ENCODE measurements at places on chromosomes 13 and 19.

DNA sequence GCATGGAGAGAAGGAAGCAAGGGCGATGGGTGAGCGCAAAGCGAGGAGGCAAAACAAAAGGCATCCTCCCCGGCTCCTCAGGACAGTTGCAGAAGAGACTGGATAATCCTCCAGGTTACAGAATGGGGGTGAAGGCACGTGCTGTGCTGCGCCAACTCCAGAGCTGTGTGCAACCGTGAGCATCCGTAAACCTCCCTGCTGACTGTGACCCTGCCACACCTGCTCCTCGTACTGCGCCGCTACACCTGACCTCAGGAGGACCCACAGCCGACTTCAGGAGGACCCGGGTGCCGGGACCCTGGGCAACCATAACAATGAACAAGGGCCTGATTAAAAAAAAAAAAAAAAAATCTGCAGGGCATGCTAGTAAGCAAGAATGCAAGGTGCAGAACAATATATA is 68.7 kb downstream of the SLC7A1 start:
- no peak for DNase-seq

- DNase-seq, result no peak
Measured at GRCh38 chr19:47503826-47504150, 11.1 kb downstream of the NAPA start.

DNA sequence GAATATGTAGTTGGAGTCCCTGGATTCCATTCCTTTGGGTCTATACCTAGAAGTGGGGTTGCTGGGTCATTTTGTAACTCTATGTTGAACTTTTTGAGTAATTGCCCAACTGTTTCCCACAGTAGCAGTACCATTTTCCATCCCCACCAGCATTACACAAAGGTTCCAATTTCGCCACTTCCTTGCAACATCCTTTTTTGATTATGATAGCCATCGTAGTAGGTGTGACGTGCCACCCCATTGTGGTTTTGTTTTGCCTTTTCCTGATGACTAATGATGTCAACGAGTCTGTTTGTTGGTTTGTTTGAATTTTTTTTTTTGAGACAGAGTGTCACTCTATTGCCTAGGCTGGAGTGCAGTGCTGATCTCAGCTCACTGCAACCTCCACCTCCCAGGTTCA is 3.3 kb upstream of the PEX11G start:
- DNase-seq, result no peak

GRCh38 chr19:50434525-50434924 is 1.8 kb downstream of the MYBPC2 start:
- DNase-seq, result no peak

- no peak for DNase-seq
Measured at GRCh38 chr19:52734331-52734892, 432 bp downstream of the ZNF611 start.

DNA sequence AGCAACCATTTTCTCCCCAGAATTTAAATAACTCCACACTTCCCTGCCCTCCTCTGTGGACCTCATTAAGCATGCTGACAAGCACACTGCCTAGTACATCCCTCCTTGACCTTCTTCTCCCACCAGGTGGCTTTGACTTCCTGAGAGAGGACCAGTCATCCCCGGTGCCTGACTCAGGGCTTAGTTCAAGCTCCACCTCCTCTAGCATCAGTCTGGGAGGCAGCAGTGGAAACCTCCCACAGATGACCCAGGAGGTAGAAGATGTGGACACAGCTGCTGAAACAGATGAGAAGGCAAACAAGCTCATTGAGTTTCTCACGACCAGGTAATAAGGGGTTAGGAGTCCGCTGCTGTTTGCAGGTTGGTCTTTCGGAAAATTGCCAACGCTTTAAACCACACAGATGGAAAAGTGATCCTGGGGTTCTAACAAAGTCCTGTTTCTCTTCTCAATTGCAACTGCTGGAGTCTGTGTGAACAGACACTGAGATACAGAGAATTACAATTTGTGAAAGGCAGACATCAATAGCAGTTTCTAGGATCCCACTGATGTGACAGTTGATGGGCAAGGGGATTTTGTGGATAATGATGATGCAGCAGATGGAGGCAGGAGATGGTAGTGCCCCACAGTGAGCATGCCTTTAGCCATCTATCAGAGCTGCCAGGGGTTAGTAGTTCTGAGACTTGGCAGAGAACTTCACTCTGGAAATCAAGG is 86.7 kb downstream of the ZAR1L start:
- DNase-seq, result no peak

DNA sequence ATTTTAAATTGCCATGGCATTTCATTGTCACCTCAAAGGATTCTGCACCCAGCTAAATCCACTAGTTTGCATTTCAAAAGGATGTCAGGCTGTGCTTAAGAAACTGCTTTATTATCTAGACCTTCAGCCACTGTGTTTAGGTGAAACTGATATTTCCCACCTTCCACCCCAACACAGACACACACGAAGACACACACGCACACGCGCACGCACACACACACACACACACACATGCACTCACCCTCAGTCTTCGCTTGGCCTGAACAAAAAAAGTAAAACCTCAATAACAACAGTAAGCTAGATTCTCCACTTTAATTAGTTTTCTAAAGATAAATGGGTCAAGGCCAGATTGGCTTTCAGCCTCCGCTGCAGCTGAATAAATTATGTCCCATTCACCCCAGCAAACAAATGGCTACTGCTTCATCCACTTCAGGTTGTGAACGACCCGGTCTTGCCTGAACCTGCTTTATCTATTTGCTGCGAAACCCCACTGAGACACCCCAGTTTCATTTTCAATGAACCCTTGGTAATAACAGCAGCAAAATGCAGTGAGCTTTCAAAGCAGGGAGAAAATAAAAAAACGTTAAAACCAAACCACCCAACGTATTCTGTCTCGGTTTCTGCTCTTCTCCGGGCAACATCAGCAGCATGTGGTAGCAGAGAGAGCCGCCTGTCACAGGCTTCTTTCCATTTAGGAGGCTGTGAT is 166.8 kb downstream of the DCT start:
- DNase-seq, result no peak

DNA sequence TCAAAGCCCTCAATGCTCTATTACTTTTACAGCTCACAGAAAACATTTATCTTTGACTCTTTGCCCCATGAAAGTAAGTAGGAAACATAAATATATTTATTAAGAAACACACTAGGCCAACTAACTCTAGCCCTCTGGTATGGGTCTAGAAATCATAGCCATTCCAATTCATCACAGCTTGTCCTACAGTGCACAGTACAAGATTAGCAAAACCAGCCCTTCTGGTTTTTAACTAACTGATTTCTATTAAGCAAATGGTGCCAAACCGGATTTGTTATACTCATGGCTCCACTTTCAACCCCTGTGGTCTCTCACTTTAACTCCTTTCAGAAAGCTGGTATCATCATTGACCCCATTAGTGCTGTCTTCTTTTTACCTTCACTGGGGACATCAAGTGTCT is 5.6 kb upstream of the LRRC63 start:
- DNase-seq, result no peak

- no peak for DNase-seq
Measured at GRCh38 chr13:38073931-38074330, 204.4 kb upstream of the TRPC4 start.

DNA sequence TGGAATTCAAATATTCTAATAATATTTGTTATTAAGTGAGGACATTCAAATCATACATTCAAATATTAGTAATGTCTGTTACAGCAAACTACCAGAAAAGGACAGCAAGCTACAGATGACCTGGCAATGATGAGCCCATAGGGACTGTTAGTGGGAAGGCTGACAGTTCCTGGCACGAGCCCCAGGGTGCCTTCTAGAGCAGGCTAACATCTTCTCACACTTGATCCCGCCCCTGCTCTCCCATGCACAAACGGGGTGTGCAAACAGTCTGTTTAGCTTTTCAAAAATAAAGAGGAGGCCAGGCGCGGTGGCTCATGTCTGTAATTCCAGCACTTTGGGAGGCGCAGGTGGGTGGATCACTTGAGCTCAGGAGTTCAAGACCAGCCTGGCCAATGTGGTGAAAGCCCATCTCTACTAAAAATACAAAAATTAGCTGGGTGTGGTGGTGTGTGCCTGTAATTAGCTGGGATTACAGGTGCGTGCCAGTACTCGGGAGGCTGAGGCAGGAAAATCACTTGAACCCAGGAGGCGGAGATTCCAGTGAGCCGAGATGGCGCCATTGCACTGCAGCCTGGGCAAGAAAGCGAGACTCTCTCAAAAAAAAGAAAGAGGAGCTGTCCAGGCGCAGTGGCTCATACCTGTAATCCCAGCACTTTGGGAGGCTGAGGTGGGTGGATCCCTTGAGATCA is 9.6 kb upstream of the GARRE1 start:
- DNase-seq, result no peak

- no peak for DNase-seq
Measured at GRCh38 chr19:5627395-5627904, 4.6 kb downstream of the SAFB start.

- DNase-seq, result peak; percentile 47
Measured at GRCh38 chr19:8462571-8462970, 17.8 kb downstream of the HNRNPM start.

DNA sequence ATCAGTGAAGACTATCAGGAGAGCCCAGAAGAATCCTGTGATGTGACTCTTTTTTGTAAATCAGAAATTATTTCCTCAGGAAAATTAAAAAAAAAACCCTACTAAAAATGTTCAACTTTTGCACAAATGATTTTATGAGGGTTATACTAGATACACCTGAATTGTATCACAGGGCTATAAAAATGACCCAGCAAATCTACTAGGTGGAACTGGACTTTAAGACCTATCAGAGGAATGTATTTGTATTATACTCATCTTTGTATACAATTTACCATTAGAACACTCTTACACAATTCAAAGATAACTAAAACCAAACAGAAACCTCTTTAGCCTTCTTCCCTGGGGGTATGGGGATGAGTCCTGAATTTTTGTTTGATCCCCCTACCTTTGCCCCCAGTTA is 7.2 kb downstream of the FBXL3 start:
- no peak for DNase-seq

- DNase-seq, result no peak
Measured at GRCh38 chr13:73816702-73817101, 317.5 kb downstream of the KLF12 start.

- no peak for DNase-seq
Measured at GRCh38 chr19:13684021-13684420, 80.3 kb upstream of the MRI1 start.

DNA sequence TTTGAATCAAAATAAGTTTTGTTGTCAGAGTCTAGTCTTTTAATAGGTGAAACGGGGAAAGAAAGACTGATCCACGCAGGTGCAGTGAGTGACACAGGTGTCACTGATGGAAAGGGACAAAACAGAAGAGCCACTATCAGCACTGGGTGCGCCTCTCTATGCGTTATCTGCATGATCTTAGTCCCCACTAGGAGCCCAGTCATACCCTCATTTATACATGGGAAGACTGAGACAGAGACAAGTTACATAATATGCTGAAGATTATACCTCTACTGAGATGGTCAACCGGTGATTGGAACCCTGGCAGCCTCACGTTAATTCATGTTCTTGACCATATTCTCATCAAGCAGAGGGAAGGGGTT is 3.4 kb downstream of the LRCH1 start:
- no peak for DNase-seq

- no peak for DNase-seq
Measured at GRCh38 chr13:43124490-43124889, 101.1 kb downstream of the DNAJC15 start.

GRCh38 chr19:10134040-10134439 is 14.3 kb upstream of the EIF3G start:
- no peak for DNase-seq

- no peak for DNase-seq
Measured at GRCh38 chr13:104832231-104832630, 1703.2 kb downstream of the EFNB2 start.

DNA sequence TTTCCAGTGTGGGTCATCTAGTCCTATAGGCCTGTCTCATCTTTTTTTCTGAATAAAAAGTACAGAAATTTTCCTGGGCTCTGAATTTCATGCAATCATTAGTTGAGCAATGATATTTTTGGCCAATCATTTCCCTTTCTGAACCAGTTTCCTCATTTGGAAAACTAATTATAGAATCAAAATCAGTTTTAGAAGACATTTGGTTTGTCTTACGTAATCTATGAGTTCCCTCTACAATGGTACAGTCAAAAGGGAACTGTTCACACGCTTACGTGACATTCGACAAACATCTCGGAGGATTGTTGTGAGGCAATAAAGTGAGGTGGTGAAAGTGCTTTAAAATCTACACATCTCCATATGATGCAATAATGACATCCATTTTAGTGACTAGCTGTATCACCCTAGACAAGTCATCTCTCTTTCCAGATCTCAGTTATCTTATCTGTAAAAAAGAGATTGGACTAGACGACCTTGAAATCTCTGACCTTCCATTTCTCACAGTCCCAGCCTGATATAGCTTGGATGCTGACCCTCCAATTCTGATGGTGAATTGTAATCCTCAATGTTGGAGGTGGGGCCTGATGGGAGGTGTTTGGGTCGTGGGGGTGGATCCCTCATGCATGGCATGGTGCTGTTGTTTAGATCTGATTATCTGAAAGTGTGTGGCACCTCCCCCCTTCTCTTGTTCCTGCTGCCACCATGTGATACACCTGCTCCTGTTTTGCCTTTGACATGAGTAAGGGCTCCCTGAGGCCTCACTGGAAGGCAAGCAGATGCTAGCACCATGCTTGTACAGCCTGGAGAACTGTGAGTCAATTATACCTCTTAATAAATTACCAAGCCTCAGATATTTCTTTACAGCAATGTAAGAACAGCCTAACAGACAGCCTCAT is 26.7 kb downstream of the FLT1 start:
- DNase-seq, result no peak

DNA sequence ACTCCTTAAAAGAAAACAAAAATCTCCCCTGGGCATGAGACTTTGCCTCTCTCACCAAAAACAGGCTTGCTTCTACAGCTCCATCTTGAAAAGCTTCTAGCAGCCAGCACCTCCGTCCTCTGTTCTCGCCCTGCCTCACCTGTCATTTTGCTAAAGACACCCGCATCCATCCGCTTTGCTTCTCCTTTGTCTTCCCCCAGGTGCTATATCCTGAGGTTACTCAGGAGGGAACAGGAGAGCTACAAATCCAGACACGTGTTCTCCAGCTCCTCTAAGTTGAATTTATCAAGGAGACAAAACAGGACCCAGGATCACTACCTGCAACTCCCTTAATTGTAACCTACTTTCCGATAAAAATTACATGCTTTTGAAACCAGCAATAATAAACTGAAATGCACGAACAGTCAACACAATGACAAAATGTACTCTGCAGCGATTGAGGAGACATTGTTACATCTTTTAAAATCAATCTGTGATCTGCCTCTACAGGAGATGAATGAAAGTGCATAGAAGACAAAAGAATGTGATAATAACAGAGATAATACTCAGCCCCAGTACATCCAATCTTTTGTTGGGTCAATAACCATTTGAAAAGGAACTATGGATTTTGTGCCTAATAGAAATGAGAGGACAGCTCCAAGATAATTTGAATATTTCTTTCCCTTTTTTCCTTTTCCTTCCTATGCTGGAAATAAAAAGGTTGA is 221.2 kb downstream of the DCLK1 start:
- DNase-seq, result no peak

GRCh38 chr19:2536461-2536860 is 60.5 kb downstream of the GADD45B start:
- DNase-seq, result no peak

DNA sequence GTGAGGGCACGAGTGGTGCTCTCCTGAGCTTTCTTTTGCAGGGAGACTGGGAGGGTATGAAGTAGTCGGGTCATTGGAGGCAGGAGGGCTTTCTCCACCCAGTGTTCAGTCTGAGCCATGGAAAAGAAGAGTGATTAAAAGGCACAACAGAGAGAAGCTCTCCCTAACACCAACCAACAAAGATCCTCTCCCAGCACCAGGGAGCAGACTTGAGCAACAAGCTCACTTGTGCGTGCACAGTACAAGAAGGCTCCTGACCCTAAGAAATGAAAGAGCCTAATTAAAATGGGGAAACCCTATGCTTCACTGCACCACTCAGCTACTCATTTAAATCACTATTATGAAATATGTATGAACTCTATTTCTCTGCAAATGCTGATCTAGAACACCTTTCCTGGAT is 276.3 kb upstream of the SOX21 start:
- no peak for DNase-seq
